ENCODE measurements at places on chromosomes 5 and 9.

- H3K36me3 ChIP-seq, result no peaks in the 10 kb centered on the region
- no peak overlapping the region for H3K4me3 ChIP-seq
- no peaks in the 10 kb centered on the region for H3K27me3 ChIP-seq
These were observed 66.5 kb upstream of the HSPA9 start for GRCh38 chr5:138641547-138642298.

DNA sequence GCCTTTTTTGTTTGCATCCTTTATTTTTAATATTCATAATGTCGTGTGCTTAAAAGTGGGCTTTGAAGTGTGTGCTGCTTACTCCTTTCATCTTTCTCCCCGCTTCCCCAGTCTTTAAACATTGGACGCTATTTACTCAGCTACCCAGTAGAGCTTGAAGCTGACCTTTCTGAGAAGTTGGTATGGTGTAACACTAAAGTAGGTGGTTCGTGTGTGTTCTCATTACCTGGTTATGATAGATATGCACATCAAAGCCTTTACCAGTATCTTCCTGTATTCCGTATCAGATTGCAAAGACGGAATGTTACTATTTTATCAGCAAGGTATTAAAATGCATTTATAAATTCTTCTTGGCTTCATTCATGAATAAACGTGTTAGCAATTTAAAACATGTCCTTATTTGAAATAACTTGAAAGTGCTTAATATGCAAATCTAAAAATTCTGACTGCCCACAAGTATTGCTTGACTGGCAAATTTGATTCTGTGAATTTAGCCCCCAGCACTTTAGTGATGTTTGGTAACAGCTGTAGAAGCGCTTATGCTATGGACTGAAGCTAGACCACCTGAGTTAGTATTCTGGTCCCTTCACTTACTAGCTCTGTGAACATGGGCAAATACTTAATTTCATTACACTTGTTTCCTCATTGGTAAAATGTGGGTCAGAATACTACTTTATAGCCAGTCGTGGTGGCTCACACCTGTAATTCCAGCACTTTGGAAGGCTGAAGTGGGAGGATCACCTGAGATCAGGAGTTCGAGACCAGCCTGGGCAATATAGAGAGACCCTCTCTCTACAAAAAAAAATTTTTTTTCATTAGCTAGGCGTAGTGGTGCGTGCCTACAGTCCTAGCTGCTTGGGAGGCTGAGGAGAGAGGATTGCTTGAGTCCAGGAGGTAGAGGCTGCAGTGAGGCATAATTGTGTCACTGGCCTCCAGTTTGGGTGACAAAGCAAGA lies 1.7 kb downstream of the RRAGA start:
- H3K4me3 ChIP-seq, result peak overlapping the region; percentile 92
- H3K4me1 ChIP-seq, result no peaks in the 10 kb centered on the region

- no peak overlapping the region for H3K4me3 ChIP-seq
- H3K4me1 ChIP-seq, result no peaks in the 10 kb centered on the region
These were observed 108.8 kb upstream of the MAP3K1 start for GRCh38 chr5:56706504-56706903.

- no peaks in the 10 kb centered on the region for H3K36me3 ChIP-seq
- DNase-seq, result no peak
- peak overlapping the region; percentile 48 for H3K27ac ChIP-seq
- peaks cover 14% of the 10 kb centered on the region for H3K4me1 ChIP-seq
These were observed 739.3 kb upstream of the ZNF608 start for GRCh38 chr5:125485771-125486170.

DNA sequence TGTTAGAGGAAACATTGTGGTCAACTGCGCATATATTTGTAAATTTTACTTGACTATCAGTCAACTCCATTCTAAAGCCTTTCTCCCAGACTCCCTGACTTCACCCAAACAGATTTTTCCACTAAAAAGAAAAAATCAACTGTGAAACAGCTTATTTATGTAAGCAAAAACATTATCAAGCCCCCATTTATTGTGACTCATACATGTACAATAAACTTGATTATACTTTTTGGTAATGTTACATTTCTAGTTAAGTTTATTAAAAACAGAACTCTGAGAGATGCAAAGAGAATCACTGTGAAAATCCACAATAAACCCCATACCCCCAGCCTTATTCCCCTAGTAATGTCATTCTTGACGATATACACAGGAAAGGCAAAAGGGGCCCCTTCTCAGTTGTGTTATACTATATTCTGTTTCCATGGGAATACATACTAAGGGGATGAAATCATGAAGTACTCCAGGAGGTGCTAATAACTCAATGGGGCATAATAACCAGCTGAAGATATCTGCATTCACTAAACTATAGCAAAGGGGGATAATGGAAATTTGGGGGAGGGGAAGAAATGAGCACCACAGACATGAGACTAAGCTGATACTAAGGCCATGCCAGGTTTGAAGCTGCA lies 616.0 kb downstream of the ACTL7B start:
- H3K27me3 ChIP-seq, result no peaks in the 10 kb centered on the region
- no peak overlapping the region for H3K27ac ChIP-seq
